ENCODE measurements at places on chromosomes 5 and 9.

GRCh38 chr9:115989831-115990230, 163.8 kb upstream of the PAPPA start:
- DNase-seq: no peak

- peak; percentile 39 for DNase-seq
Measured at GRCh38 chr5:126544087-126544740, 50.8 kb downstream of the ALDH7A1 start.

- DNase-seq: no peak
Measured at GRCh38 chr9:116644091-116644688, 42.9 kb upstream of the TRIM32 start.

GRCh38 chr5:83342465-83342864, 129.1 kb upstream of the VCAN start:
- no peak for DNase-seq

- DNase-seq: no peak
Measured at GRCh38 chr9:81906671-81907070, 21.6 kb upstream of the SPATA31D4 start.

GRCh38 chr5:98454904-98455303, 318.6 kb upstream of the RGMB start:
- DNase-seq: no peak

DNA sequence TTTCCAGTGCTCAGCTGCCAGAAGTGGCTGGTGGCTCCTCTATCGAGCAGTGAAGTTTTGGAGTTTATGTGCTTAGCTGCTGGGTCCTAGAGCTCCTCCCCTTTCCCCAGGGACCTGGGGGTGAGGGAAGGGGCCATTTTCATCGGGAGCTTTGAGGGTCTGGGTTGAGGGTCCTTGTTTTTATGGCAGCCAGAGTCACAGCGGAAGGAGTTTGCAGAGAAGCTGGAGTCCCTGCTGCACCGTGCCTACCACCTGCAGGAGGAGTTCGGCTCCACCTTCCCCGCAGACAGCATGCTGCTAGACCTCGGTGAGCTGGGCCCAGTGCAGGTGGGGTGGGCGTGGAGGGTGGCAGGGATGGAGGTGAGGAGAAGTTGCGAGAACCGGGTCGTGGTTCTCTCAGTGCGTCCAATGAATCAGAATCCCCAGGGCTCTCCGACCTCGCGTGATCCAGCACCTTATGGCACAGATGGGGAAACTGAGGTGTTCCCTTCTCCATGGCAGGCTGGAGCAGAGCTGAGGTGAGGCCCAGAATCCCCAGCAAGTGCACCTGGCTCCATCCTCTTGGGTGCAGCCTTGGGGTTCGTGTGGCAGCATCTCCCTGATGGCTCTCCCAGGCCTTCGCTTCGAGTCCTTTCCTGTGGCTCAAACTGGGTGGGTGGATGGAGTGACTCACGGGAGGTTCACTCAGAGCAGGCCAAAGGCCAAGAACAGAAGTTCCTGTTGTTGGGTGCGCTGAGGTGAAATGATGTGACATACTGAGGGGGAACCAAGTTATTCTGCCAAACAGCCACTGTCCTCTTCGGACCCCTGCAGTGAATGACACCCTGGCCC, 21.7 kb upstream of the DOLPP1 start:
- DNase-seq: no peak

Measured in activated naive CD4-positive, alpha-beta T cell treated with anti-CD3 and anti-CD28 coated beads, Interleukin-2, amount 50 U/mL, for 72 hours (primary cell).